ENCODE measurements at places on chromosomes 3 and 15. TPM values are rescaled to one million over a fixed set of nuclear protein-coding genes. Genes with fewer than 3 reads are reported as not detected.

DNA sequence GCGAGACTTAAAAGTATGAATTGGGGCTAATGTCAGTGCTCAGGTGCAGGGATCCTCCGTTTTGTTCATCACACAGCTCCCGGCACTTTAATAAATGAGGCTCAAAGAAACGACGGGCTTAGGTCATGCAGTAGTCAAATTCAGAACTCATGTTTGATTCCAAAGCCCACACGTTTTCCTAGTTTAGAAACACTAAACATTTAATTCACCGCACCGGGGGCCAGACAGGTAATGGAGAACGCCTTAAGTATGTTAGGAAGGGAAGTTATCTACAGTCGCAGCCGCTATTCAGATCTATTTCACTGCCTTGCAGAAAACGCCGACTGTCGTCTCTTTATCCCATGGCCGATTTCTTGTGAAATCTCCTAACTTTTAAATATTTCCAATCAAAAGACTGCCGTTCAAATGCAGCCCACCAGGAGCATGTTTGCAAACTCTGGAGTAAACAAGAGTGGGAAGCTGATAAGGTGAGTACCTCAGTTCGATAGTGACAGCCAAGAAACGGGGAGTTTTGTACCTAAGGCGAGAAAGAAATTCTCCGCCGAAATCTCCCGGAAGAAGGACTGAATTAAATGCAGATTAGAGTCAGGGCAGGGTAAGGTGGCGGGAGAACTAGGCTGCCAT, 569 bp downstream of the HIGD2B start:
- DNase-seq, result no peak
- no peaks in the 10 kb centered on the region for H3K36me3 ChIP-seq
- peak overlapping the region; percentile 99 for H3K27ac ChIP-seq
- peaks cover 18% of the 10 kb centered on the region for H3K4me1 ChIP-seq
- H3K4me3 ChIP-seq, result peak overlapping the region; percentile 99

DNA sequence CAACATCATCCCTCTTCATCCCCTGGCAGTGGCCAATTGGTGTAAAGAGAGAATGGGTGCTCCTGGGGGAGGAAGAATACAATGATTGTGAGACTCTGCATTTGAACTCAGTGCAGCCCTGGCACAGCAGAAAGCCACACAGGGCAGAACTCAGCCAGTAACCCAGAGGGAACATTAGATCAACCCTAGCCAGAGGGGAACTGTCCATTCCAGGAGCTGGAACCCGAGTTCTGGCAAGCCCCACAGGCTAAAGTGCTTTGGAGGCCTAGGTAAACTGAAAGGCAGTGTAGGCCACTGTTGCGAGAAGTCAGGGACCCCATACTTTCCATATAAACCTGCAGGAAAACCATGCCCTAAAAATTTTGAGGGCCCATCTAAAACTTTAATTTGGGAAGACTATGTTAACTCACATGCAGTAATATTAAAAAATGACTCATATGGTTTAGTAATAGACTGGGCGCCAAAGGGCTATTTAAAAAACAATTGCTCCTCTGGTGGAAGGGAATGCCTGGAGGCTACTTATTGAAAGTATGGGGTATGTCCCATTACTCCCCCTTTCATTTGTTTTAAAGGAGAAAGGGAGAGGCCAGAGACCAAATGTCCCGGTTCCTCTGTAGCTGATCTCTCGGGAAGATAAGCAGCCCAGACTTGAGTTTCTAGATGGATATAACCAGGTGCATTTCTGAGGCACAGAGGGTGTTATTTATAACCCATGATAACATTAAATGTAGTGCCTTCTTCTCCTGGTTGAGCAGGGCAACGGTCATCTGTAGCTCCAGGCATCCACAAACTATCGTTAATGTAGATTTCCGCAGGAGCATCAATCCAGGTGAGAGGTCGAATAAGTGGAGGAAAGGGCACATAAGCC, 5.8 kb upstream of the RAD51 start:
- no peak for DNase-seq
- H3K27ac ChIP-seq, result no peak overlapping the region
- peaks cover 19% of the 10 kb centered on the region for H3K4me1 ChIP-seq
- H3K4me3 ChIP-seq, result no peak overlapping the region
- peaks cover 6% of the 10 kb centered on the region for H3K36me3 ChIP-seq

DNA sequence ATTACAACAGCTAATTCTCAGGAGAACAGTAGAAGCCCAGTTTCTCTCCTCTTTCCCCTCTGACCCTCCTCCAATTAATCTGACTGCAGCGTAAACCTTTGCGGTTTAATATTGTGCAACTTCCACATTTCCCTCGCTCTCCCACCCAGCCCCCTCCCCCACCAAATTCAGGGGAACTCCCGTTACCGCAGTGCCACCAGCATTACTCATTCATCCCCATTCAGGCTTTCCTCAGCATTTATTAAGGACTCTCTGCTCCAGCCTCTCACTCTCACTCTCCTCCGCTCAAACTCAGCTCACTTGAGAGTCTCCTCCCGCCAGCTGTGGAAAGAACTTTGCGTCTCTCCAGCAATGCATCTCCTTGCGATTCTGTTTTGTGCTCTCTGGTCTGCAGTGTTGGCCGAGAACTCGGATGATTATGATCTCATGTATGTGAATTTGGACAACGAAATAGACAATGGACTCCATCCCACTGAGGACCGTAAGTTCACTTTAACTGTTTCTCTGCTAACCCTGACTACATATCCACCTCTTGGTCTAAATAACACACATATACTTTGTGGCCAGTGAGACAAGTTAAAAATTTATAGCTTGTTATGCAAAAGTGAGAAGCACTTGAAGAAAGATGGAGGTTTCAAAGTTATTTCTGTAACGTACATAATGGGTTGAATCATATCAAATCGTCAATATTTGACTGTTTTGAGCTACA, at the start of gene PTX3:
PTX3 (plus strand) TSS at position 268 of the 709 bp plus-strand sequence; CDS start at position 352, 84 bp downstream.
- H3K27me3 ChIP-seq, result peaks cover 30% of the 10 kb centered on the region
- H3K4me3 ChIP-seq, result no peak within 1 kb of the TSS
- no peak within 1 kb of the TSS for H3K27ac ChIP-seq
- peaks cover 6% of the 10 kb centered on the region for H3K36me3 ChIP-seq

DNA sequence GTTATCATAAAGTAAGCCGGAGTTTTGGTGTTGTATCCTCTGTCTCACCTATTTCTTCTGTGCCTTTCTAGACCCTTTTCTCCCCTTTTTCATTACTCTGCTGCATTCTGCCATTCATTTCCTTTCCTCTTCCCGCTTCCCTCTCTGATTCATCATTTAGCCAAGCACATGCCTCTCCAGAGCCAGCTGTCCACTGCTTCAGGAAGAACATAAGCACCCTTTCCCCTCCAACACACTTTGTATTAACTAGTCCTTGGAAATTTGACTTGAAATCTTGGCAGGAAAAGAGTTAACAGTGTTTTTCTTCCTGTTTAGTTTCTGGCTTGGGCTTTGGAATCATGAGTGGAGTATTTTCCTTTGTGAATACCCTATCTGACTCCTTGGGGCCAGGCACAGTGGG, 9.7 kb downstream of the APH1B start:
- no peak overlapping the region for H3K4me3 ChIP-seq
- H3K36me3 ChIP-seq, result peaks cover 20% of the 10 kb centered on the region
- peaks cover 9% of the 10 kb centered on the region for H3K4me1 ChIP-seq
- H3K27ac ChIP-seq, result no peak overlapping the region
- no peaks in the 10 kb centered on the region for H3K27me3 ChIP-seq

- no peak for DNase-seq
- no peaks in the 10 kb centered on the region for H3K36me3 ChIP-seq
- H3K4me3 ChIP-seq, result no peak overlapping the region
- H3K4me1 ChIP-seq, result no peaks in the 10 kb centered on the region
- H3K27me3 ChIP-seq, result peaks cover 5% of the 10 kb centered on the region
Measured at GRCh38 chr3:193016437-193016901, 98.8 kb upstream of the MB21D2 start.

- H3K27ac ChIP-seq, result no peak overlapping the region
- DNase-seq, result no peak
- H3K27me3 ChIP-seq, result peaks cover 5% of the 10 kb centered on the region
- H3K4me1 ChIP-seq, result no peaks in the 10 kb centered on the region
- no peaks in the 10 kb centered on the region for H3K36me3 ChIP-seq
- no peak overlapping the region for H3K4me3 ChIP-seq
Measured at GRCh38 chr15:53108319-53108718, 318.2 kb upstream of the ONECUT1 start.

GRCh38 chr15:30055604-30056003, 27.2 kb upstream of the GOLGA8J start:
- peaks cover 14% of the 10 kb centered on the region for H3K27me3 ChIP-seq
- DNase-seq, result no peak
- H3K4me1 ChIP-seq, result no peaks in the 10 kb centered on the region
- H3K4me3 ChIP-seq, result no peak overlapping the region
- no peak overlapping the region for H3K27ac ChIP-seq
- H3K36me3 ChIP-seq, result no peaks in the 10 kb centered on the region

- peaks cover 4% of the 10 kb centered on the region for H3K27me3 ChIP-seq
- H3K36me3 ChIP-seq, result no peaks in the 10 kb centered on the region
- no peak overlapping the region for H3K4me3 ChIP-seq
Measured at GRCh38 chr3:125967156-125967555, 1.8 kb upstream of the ROPN1B start.

DNA sequence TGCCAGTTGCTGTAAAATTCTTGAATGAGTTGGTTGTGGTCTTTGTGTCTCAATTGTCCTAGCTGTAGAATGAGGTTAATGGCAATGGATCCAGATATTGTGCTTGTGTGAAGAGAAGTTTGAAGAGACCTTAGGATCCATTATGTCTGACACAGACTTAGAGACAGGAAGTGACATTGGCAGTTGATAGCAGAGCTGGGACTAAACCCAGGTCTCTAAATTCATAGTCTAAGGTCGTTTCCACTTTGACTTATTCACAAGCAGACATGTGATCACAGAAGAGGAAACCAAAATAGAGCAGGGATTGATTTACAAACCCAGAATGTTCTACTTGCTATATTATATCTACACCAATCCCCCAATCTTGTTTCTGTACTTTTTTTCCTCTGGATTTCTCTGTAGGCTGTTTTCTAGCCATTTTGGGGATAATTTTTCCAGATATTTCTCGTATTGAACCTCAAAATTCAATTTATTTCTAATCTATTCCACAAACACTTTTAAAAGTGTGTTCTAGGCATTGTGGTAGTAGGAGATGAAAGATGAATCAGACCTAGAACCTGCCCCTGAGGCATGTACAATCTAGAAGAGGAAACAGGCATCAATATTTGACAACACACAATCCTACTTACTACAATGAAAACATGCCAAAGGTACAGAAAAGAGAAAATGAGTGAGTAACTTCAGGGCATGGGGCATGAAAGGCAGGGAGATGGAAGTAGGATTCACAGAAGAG, 123.3 kb downstream of the NFKBIZ start:
- peaks cover 9% of the 10 kb centered on the region for H3K4me1 ChIP-seq
- H3K4me3 ChIP-seq, result no peak overlapping the region
- H3K36me3 ChIP-seq, result no peaks in the 10 kb centered on the region
- no peak for DNase-seq
- no peaks in the 10 kb centered on the region for H3K27me3 ChIP-seq

- H3K27me3 ChIP-seq, result no peaks in the 10 kb centered on the region
- no peak overlapping the region for H3K27ac ChIP-seq
Measured at GRCh38 chr3:365268-365667, 168.7 kb downstream of the CHL1 start.

DNA sequence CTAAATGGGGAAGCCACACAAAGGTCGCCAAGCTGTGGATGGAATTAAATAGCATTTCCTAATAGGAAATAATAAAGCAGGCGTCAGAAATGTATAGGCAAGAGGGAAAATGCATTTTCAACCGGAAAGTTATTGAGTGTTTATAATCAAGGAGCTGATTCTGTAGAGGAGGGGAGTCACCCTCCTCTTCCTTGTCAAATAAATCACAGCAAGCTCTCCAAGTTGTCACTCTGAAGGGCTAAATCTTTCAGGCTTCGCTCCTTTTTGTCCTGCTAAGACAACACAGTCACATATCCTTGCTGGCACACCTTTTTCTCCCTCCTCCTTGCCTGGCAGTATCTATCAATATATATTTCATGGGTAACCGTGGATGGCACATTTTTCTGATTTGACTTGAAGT, 338.4 kb downstream of the SATB1 start:
- peaks cover 4% of the 10 kb centered on the region for H3K4me1 ChIP-seq
- peaks cover 16% of the 10 kb centered on the region for H3K27me3 ChIP-seq
- H3K27ac ChIP-seq, result no peak overlapping the region
- H3K36me3 ChIP-seq, result no peaks in the 10 kb centered on the region

GRCh38 chr3:37569991-37570390, 291.7 kb upstream of the CTDSPL start:
- H3K36me3 ChIP-seq, result peaks cover 9% of the 10 kb centered on the region
- H3K4me3 ChIP-seq, result no peak overlapping the region
- no peak for DNase-seq
- H3K27me3 ChIP-seq, result no peaks in the 10 kb centered on the region
- no peaks in the 10 kb centered on the region for H3K4me1 ChIP-seq

- H3K27ac ChIP-seq, result no peak overlapping the region
- H3K36me3 ChIP-seq, result no peaks in the 10 kb centered on the region
- no peak overlapping the region for H3K4me3 ChIP-seq
- no peak for DNase-seq
- no peaks in the 10 kb centered on the region for H3K27me3 ChIP-seq
Measured at GRCh38 chr3:2896308-2896939, 213.8 kb downstream of the IL5RA start.

DNA sequence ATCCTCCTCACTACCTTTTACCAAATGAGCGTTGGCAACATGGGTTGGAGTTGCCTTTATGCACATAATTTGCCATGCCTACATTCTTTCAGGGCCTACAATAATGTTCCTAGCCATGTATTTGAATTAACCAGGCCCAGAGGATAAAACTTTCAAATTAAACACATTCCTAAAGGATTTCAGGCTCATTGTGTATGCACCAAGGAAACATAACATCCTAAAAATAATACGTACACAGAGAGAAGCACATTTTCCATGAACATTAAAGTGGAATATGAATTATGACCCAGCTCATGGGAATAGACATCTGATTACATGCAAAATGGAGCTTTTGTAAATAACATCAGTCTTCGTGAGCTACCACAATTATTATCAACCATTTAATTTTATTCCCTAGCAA, 203.3 kb downstream of the RORA start:
- H3K4me1 ChIP-seq, result no peaks in the 10 kb centered on the region
- H3K27ac ChIP-seq, result no peak overlapping the region
- DNase-seq, result no peak

DAPK2 gene
- 1.0 TPM for polyA plus RNA-seq

ARGFX gene
- not detected for polyA plus RNA-seq

SENP5 gene
- polyA plus RNA-seq, result 13.3 TPM

PDZRN3 gene
- not detected for polyA plus RNA-seq

PLAAT1 gene
- 0.28 TPM for polyA plus RNA-seq

GOLGA8R gene
- not detected for polyA plus RNA-seq

TYRO3 gene
- not detected for polyA plus RNA-seq

CCR1 gene
- 0.38 TPM for polyA plus RNA-seq

STRIT1 gene
- not detected for polyA plus RNA-seq

ZNF620 gene
- polyA plus RNA-seq, result 3.3 TPM

Measured in naive B cell (primary cell).